ENCODE measurements at places on chromosomes 16 and 17.
A peak's percentile ranks its signal among the peaks of the same experiment; 100 is the strongest.

GRCh38 chr16:76277460-76278030 is 344 bp downstream of the CNTNAP4 start:
- no peak for DNase-seq

DNA sequence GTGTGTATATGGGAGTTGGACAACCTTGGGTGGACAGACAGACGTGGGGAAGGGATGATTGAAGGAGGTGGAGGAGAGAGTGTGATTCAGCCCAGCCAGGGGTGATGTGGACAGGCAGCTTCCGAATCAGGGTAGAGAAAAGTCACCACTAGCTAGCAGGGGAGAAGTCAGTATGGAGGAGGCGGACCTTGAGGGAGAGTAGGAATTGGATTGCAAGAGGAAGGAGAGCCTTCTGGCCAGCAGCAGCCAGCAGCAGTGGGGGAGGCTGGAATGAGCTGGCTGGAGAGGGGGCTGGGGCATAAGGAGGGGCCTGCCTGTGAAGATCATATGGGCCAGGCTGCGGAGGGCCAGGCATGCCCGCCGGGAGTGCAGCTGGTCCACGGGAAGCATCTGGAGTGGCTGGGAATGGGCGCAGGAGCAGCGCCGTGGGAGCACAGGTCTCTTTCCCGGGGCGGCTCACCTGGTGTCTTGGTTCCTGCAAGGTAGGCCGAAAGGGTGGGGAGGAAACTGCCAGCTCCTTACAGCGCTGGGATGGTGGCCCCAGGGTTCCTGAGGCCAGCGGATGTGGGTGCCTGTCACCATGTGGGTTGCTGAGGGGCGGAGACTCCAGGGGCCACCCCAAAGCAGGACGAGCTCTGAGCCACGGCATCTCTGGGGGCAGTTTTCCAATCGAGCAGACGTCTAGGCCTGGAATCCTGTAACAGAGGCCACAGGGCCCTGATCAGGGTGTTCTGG is 235.3 kb downstream of the SEC14L1 start:
- peak; percentile 58 for DNase-seq

DNA sequence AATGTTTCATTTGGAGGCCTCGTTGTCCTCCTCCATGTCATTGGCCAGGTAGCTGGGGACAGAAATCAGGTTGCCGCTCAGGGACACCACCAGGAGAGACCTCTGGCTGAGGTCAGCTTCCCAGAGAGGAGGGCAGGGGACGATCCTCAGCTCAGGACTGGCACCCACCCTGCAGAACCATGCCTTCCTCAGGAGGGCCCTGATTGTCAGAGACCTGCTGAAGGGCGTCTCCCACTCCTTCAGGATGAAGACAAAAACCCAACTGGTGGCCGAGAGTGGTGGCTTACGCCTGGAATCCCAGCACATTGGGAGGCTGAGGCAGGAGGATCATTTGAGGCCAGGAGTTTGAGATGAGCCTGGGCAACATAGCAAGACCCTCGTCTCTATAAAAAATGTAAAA is 19.5 kb downstream of the PRR11 start:
- DNase-seq = no peak

GRCh38 chr16:11535494-11535893 is 51.2 kb downstream of the LITAF start:
- DNase-seq = no peak

DNA sequence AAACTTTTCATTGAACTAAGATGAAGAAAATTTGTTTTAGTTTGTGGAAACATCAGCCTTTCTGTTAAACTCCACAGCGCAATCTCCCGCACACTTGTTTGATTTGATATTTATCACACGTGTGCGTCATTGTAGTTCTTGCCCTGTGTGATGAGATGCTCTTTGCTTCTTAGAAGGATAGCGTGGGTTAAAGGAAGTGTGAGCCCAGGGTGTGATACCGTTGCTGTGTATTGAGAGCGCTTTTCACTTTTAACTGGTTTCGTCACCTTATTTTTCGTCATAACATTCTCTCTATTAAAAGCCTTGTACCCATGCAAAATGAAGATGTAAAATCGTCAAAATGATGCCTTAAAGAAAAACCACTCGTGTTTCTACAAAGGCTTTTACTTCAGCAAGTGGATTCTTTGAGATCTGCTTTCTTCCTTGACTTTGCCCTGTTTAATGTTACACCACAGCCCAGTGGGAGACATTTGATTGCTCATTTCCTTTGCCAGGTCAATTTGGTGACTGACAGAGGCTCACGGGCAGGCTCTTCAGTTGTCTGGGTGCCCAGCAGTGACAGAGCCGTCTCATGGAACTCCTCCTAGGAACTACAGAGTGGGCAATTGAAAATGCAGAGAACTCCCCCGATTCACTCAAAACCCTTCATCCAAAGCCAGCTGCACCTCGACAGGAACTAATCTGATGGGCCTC is 61.1 kb downstream of the RPA1 start:
- DNase-seq = peak; percentile 27

DNA sequence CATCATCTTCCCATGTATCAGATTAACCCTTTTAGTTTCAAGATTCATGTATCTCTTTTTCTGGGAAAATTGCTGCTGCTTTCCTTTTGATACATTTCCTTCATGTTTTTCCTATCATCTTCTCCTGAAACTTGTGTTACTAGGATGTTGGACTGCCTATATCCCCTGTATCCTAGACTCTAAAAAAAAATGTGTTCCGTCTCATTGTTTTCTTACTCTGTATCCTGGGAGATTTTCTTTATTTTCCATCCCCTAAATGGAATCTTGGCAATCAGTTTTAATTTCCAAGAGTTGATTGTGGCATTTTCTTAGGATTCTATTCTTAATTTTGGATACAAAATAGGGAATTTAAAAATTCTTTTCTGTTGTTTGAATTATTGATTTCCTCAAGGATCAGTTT is 36.8 kb downstream of the MAP2K4 start:
- DNase-seq = no peak

Data from activated CD8-positive, alpha-beta memory T cell treated with anti-CD3 and anti-CD28 coated beads, Interleukin-2, amount 50 U/mL, for 4 hours (primary cell).